Stimulated activated CD8-positive, alpha-beta memory T cell treated with anti-CD3 and anti-CD28 coated beads, Interleukin-7, amount 100 ng/mL, for 1 hour (primary cell): ENCODE measurements at places on chromosomes 3 and 15.

GRCh38 chr3:144516589-144516988 is 545.0 kb downstream of the DIPK2A start:
- DNase-seq: no peak

GRCh38 chr15:76368122-76368621 is 31.6 kb downstream of the ISL2 start:
- DNase-seq: no peak

GRCh38 chr15:69499521-69500211 is 47.0 kb downstream of the RPLP1 start:
- DNase-seq: no peak

DNA sequence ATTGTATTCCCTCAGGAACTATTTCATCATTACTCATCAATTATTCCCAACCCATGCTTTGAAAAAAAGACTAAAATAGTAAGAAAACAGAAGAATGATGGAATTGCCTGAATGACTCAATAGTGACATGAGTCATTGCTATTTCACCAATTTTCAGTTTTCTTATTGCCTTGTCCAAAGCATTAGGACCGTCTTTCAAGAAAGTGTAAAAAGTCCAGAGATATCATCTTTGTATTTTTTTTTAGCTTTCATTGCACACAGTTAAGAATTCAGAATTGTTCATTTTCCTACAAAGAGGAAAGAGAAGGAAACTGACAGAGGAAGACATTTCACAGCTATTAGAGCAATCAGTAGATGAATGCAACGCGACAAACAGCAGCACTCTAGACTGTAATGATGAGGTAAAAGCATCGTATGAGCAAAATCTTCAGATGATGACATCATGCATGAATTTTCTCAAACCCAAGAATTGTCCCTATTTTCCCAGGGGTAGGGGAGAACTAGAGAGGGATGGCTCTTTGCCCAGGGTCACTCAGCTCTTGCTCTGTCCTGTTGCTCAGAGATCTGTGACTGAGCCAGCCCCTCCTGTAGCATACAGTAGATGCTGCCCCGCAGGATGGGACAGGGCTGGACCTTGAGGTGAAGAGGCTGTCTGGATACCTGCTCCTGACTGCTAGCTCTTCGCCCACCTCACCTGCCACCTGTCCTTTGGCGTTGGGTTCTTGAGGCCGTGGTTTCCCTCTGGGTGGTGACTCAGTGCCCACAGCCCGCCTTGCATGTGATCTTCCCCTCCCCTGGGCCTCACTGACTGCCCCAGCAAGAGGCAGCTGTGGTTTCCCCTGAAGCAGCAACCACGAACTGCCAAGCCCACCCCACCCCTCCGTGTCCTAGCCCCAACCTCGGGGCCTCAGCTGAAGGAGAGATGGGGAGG is 84.8 kb downstream of the PPCDC start:
- DNase-seq: peak; percentile 39

GRCh38 chr15:52567871-52568600 is 794 bp downstream of the ARPP19 start:
- DNase-seq: no peak

DNA sequence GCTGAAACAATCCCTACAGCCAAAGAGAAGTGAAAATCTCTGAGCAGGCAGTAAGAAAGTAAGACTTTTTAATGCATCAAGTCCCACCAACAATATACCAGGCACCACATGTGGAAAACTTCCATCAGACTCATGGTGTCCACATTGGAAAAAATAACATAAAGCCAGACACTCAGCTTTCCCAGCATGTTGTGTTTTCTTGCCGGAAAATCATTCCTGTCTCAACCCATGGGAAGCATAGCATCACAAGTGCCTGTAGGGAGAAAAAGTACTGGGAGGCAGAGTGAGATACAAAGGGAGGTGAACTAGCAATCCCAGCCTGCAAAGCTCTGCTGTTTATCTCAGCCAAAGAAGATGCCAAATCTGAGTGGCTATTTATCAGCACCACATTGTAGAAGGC is 868.9 kb downstream of the SI start:
- no peak for DNase-seq

DNA sequence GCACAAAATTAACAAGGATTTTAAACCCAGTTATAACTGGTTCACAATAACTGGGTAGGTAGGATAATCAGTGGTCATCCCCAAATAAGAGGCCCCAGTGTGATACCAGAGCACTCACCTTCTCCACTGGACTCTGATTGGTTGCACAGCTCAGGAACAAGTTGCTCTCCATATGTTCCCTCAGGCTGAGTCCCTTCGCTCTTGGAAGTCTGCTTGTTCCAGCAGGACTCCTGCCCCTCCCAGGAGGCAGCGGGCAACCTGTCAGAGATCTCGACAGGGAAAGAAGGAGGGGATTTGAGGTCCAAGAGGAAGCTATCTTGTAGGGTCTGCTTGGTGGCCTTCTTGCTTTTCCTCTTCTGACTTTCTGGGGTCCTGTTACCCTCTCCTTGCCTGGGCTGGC is 51.6 kb upstream of the HEG1 start:
- no peak for DNase-seq

DNA sequence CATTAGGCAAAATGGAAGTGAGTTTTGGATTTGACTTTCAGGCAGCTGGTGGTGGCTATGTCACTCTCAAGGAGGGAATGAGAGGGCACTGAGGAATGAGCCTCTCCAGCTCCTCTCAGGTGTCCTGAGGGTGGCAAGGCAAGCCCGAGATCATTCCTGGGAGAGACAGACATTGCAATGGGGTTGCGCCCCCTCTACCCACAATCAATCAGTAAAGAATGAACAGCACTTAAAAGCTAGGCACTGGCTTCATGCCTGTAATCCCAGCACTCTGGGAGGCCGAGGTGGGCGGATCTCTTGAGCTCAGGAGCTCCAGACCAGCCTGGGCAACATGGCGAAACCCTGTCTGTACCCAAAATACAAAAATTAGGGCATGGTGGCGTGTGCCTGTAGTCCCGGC is 14.1 kb upstream of the SHF start:
- no peak for DNase-seq
